ENCODE measurements at places on chromosomes 3 and 15. TPM values are rescaled to one million over a fixed set of nuclear protein-coding genes. Genes with fewer than 3 reads are reported as not detected.

DNA sequence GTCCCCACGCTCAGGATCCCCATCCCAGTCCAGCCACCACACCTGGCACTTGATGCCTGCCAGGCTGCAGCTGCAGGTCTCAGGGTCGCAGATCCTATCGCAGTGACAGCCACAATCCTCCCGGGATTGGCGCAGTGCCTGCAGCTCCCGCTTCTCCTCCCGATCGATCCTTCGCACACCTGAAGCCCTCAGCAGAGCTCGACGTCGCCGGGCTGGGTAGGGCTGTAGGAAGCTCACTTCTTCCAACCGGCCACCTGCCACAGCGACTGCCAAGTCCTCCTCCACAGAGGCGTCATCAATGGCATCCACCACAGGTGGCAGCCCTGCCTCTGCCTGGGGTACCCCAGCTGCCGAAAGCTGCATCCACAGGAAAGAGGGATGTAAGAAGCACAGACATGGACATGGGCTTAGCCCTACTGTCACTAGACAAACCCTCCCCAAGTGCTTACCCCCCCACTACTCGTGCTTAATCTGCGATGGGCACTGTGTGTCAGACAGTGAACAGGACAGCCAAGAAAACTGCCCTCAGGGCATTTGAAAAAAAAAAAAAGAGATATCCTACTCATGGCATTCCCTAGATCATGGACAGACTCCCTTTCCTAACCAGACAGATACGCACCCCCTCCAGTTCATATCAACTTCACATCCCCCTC is 9.2 kb downstream of the CSRNP1 start:
- no peak for DNase-seq

GRCh38 chr3:104438706-104439105 is 928.0 kb upstream of the ALCAM start:
- DNase-seq: no peak

DNA sequence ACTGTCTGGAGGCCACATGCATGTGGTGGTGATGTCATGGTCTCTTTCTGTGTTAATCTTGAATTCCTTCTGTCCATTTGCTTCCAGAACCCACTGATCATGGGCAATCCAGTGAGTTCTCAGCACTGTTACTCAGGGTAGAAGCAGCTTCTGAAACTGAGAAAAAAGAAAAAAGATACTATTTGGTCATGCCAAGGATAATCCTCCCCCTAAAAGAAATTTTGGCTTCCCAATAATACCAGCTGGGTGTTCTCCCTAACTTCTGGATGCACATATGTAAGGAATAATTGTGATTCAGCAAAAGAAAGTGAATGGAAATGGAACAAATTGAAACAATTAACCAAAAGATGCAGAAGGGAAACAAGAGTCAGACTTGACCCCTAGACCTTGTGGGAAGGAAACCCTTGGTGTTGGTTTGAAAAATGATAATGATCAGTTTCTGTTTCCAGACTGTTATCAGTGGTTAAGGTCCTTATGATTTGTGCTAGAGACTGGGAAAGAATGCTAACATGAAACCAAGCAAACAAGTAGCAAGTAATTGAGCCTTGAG is 92.3 kb downstream of the RBMS3 start:
- no peak for DNase-seq

- no peak for DNase-seq
Measured at GRCh38 chr3:18648868-18649462, 223.8 kb upstream of the SATB1 start.

DNA sequence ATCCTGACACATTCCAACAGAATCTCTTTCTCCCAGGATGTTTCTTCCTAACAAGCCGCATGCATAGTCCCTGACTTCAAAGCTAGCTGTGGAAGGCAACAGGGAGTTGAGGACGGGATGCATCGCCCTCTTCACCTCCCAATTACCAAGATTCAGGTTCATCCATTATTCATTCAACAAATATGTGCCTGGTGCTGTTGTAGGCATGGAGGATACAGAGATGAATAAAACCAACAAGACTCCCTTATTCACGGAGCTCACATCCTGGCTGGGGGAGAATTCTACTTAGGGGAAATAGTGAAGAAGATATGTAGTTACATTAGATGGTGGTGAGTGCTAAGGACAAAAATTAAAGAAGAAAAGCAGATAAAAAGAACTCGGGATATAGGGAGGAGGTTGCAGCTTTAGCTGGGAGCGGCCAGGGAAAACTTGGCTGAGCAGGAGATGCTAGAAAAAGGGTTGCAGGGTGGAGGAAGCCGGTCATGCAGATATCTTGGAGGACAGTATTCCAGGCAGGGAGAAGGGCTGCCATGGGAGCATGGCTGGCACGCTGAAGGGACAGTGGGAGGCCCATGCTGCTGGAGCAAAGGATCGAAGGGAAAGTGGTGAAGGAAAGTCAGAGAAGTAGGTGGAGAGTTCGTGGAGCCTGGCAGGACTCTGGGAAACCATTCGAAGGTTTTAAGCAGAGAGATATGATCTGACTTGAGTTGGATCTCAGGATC is 5.0 kb downstream of the ITGB5 start:
- no peak for DNase-seq

DNA sequence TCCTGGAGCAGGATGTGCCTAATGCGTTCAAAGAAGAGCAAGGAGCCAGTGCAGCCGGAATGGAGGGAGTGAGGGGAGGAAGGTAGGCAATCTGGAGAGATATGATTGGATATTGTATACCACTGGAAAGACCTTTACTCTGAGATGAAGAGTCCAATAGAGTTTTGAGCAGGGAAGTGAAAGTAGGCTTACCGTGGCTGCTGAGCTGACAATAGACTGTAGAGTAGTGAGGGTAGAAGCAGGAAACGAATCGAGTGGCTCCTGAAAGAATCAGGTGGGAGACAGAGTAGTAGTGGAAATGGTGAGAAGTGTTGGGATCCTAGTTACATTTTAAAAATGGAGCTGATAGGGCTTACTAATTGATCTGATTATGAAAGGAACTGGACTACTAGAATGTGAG is 51.8 kb upstream of the NUDT16 start:
- no peak for DNase-seq

- no peak for DNase-seq
Measured at GRCh38 chr15:49953421-49953820, 165.6 kb downstream of the ATP8B4 start.

DNA sequence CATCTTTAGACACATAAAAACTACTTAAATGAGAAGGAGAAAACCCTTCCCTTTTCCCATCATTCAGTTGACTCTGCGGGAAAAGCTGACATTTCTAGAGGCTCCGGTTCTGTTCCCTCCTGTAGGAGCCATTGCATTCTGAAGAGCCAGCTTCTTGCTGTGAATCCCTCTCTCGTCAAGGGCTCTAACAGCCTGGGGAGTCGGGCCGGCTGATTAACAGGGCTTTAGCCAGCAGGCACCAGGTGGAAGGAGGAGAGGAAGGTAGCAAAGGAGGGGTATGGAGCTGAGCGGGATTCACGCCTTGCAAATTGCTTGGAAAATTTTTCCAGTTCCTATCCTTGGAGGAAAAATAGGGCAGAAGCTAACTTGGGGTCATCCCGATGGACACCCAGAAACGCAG is 108.3 kb upstream of the UBE2E1 start:
- no peak for DNase-seq

DNA sequence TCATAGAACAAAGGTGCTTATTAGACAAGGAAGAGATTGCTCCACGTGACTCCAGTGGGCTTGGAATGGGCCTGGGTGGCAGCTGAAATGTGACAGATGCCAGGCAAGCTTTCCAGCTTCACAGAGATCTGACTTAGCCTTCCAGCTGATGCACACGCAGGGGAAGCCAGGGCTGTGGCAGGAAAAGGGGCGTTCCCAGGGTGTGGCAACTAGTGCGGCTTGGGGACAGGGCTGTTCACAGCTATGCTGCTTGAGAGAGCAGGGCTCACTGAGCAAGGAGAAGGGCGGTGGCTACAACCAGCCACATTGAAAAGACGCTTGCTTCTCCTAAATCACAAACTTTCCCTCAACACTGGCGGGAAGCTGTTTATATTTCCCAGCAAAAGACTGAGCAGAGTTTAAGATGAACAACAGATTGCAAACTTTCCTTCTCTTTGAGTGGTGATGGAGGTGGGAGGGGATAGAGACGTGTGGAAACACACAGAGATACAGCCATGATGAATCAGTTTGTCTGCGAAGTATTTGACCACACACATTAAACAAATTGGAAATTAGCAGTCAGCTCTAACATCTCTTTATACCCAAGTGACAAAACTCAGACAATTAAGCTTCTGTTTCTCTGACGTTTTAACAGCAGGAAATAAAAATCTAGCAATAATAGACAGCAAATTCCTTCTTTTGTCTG is 127.5 kb downstream of the BDH1 start:
- no peak for DNase-seq

DNA sequence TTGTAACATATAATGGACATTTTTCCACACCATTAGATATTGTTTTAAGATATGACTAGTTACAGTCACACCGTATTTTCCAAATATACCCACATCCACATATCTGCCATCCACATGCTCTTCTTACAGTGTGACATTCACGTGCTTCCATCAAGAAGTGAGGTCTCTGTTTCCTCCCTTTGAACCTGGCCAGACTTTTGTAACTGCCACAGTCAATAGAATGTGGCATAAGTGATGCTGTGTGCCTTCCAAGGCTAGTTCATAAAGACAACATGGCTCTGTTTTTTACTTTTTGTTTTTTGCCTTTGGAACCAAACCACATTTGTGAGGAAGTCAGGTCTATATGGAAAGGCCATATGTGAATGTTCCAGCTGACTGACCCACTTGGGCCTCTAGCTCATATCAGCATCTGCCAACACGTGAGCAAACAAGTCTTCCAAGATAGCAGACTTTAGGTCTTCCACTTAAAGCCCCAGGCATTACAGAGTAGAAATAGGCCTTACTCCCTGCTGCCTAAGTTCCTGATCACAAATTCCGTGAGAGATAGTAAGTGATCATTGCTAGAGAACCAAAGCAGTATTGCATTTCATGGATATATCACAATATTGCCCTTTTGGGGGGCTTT is 27.1 kb downstream of the EIF1B start:
- DNase-seq: no peak

DNA sequence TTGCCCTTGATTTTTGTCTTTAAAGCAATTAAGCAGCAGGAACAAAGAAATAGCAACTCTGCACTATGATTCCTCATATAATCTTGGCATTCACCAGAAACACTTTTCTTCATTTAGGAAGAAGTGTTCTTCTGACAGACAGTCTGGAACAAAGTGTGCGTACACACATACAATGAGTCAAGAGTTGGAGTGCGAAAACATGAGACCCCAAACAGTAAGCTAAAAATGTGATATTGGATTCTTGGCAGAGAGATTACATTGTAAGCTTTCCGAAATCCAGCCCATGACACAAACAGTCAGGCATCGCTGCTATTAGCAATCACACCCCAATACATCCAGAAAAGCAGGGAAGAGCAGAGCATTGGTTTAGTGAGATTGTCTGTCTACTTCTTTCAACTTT is 306.7 kb upstream of the TBC1D5 start:
- no peak for DNase-seq

- DNase-seq: no peak
Measured at GRCh38 chr3:30044515-30044914, 561.9 kb upstream of the TGFBR2 start.

- no peak for DNase-seq
Measured at GRCh38 chr3:53300826-53301225, 45.0 kb upstream of the TKT start.

- DNase-seq: no peak
Measured at GRCh38 chr15:42447599-42447998, 43.3 kb downstream of the ZNF106 start.

GRCh38 chr3:42980209-42980608 is 1.1 kb downstream of the GASK1A start:
- no peak for DNase-seq

- DNase-seq: no peak
Measured at GRCh38 chr3:58217209-58217811, 6.5 kb upstream of the DNASE1L3 start.

- no peak for DNase-seq
Measured at GRCh38 chr15:58224068-58224467, 85.9 kb downstream of the AQP9 start.

- no peak for DNase-seq
Measured at GRCh38 chr15:95304947-95305400, 1025.5 kb upstream of the NR2F2 start.

GRCh38 chr3:35263477-35263876 is 375.8 kb upstream of the ARPP21 start:
- no peak for DNase-seq

DNA sequence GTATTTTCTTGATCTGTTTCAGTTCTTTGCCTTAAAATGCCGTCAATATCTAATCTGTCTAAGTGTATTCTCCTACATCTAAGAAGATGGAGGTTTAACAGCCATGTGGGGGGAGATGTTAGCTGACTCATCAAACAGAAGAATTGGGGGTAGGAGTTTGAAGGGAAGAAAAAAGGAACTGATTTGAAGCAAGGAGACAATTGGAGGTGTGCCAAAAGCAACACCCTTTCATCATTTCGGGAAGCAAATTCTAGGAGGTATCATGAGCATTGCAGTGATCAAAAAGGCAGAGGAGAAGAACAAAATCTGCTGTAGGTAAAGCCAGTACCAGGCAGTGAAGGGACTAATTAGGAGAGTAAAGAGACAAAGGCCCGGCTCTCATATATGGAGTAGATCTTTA is 337.3 kb upstream of the TBC1D5 start:
- DNase-seq: no peak

DNA sequence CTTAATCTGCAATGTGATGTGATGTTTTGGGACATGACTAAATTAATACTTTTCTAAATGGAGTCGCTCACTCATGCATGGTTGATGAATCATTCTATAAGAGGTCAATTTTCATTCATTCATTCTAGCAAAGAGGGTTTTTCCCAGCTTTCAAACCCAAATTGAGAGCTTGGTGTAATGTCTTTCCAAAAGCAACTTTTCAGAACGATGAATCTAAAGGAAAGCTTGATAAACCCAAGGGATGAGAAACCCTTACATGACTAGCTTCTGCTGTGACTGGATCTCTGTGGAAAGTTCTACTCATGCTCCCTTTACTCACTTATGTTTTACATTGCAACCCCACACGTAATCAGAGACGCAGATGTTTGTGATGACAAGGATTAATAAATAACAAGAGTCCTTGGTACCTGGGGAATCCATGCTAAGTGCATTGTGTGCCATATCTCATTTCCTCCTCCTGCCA is 47.7 kb downstream of the PDZRN3 start:
- DNase-seq: no peak

The GREM1 gene
- 56.6 TPM for total RNA-seq

The FHIT gene
- total RNA-seq: 6.9 TPM

The GOLGA6D gene
- total RNA-seq: 0.19 TPM

The C3orf49 gene
- not detected for total RNA-seq

The LTK gene
- 0.51 TPM for total RNA-seq

The UTS2B gene
- 0.58 TPM for total RNA-seq

The CFAP44 gene
- total RNA-seq: 11.6 TPM

The TF gene
- 18.8 TPM for total RNA-seq

The IMPG2 gene
- 0.53 TPM for total RNA-seq

The SI gene
- 4.7 TPM for total RNA-seq

The SPTBN5 gene
- total RNA-seq: 4.2 TPM

The PLSCR2 gene
- total RNA-seq: not detected

The ARHGEF26 gene
- total RNA-seq: 7.8 TPM

The SLC12A1 gene
- total RNA-seq: 0.05 TPM

All from type B pancreatic cell (in vitro differentiated cells).